HuH-7 (cell line): ENCODE measurements at places on chromosomes 13 and 19.

DNA sequence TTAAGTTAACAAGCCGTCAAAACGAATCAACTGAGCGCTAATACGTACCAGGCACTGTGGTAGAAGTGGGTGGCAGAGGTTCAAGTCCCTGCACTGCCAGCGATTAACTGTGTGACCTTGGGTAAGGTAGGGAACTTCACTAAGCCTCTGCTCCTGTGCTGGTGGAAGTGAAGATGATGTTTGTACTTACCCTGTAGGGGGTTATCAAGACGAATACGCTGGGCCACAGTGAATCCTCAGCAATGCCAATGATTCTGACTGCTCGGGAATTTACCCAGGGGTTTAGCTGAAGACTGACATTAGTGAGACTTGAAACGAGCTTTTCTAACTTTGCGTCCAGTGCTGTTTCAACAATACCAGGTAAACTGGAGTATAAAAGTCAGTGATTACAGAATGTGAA is 305.3 kb downstream of the FGF9 start:
- no peak for DNase-seq

- no peak for DNase-seq
These were observed 442 bp downstream of the ZNF420 start for GRCh38 chr19:37078717-37079032.

GRCh38 chr19:52522551-52522950 is 4.9 kb upstream of the ZNF808 start:
- DNase-seq: no peak

DNA sequence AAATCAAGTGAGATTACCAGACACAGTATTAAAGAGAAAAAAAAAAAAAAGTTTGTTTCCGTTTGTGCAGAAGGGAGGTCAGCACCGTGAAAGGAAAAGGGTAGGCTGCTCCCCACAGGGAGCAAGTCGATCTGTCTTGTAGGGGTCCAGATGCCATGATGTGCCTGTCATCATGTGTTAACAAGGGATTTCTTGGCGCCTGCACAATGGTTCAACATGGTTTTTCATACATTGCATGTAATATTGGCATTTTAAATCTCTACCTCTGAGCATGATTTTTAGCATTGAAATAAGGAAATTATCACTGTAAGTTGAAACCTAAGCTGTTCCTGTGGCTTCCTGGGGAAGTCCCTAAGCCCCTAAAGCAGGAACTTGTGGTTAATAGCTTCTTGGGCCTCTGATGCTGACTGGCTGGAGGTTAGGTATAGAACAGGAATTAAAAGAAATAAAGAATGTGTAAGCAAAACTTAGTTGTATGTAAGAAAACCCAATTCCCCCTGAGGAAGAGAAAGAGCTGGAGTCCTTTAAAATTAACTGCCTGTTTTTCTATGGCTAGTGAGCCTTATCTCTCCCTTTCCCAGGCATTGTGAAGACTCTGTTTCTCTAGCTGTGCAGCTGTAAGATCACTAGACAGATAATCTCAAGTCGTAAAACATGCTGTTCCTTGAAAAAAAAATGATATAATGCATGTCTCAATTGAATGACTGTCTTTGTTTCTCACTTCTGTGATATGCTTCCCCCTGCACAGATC is 7.4 kb upstream of the FCGBP start:
- no peak for DNase-seq
